NCI-H526 treated with DMSO at 0.1 percent for 48 hours (cell line): ENCODE measurements at places on chromosomes 11 and 22.
A peak's percentile ranks its signal among the peaks of the same experiment; 100 is the strongest.

GRCh38 chr11:129896062-129896461 is 684 bp upstream of the NFRKB start:
- DNase-seq = peak; percentile 64

- DNase-seq = no peak
Measured at GRCh38 chr11:695288-695537, 191 bp upstream of the DEAF1 start.

- peak; percentile 76 for DNase-seq
Measured at GRCh38 chr11:76445121-76446084, 585 bp downstream of the EMSY start.

DNA sequence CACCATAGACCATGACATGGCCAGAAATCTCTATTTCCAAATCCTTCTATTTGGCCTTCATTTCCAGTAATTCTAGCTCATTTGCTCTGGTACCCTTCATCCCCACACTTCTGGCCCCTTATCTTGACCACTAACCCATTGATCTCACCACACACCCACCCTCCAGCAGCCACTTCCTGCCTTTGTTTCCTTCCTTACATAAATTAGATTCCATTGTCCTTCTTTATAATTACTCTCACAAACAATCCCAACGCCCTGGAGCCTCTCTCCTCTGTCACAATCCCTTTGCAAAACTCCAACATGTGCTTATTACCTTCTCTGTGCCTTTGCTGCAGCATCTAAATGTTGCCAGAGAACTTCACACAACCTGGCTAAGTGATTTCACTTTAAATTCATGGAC is 14.8 kb downstream of the APLNR start:
- no peak for DNase-seq

DNA sequence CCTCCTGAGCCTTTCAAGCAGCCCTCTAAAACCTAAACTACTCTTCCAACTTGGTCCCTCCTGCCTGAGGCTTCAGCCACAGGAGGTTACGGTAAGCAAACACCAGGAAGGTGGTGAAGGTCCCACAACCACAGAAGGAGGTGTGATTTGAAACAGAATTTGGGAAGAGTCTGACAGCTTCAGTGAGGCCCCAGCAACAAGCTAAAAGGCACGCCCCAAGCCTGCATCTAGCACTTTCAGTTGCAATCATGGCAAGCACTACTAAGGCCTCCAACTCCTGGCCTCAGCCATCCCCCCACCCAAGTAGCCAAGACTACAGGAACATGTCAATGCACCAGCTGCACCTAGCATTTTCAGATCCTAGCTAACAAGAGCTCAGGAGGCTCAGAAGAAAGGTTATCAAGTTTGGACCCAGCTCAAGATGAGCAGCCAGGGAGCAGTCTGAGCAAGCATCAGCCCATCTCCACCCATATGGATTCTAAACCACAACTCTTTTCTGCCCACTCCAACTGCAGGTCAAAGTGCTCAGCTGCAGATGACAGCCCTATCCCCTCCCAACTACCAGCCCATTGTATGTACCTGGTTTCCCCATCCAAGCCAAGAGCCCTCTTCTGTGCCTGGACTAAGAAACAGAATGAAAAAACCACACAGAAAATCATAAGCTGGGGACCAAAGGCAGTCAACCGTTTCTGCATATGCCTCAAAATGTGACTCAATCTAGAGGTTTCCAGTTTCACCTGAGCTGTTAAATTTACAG is 10.4 kb upstream of the AHNAK start:
- no peak for DNase-seq

DNA sequence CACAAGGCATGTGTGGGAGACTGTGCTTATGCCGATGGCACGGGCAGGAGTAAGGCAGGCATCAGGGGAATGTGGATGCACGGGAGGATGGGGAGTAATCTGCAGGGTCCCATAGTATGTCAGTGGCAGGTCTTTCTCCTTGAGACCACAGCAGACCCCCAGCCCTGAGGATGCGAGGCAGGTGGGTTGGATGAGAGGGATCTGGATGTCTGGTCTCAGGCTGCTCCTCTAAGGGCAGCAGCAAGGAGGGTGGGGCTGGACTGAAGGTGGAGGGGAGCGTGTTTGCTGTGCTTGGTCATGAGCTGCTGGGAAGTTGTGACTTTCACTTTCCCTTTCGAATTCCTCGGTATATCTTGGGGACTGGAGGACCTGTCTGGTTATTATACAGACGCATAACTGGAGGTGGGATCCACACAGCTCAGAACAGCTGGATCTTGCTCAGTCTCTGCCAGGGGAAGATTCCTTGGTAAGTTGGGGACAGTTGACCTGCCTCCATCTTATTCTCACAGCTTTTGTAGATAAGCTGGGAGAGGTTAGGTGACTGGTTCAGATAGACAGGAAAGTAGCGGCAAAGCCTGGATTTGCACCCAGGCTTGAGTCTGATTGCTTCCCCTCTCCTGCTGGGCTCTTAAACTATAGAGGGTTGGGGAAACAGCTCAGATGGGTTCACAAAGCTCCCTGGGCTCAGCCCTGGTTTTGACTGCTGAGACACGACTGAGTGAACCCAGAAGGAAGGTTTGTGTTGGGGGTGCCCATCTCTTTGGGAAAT is at the start of gene APOL1:
APOL1 (plus strand) TSS at position 380 of the 769 bp plus-strand sequence. CDS start 1,823 bp downstream, outside the sequence.
- DNase-seq = no peak

- no peak for DNase-seq
Measured at GRCh38 chr22:50184004-50184901, 1.5 kb upstream of the TRABD start.

- DNase-seq = no peak
Measured at GRCh38 chr11:126305699-126306098, 1.8 kb downstream of the DCPS start.

DNA sequence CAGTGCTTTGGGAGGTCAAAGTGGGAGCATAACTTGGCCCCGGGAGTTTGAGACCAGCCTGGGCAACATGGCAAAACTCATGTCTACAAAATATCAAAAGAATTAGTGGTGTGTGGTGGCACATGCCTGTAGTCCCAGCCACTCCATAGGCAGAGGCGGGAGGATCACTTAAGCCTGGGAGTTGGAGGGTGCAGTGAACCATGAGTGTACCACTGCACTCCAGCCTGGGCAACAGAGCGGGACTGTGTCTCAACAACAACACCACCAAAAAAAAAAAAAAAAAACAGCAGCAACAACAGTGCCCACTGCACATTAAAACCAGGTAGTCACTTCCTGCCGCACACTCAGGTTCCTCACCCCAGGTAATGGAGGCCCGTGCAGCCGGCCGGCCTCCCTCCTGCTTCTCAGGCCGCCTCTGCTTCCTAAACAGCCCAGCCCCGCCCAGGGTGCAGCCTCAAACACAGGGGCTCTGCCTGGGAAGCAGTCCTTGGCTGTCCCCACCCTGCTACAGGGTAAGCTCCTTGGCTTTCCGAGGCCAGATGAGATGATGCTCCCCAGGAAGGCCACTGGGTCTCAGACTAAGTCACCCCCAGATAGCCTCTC is 318.3 kb downstream of the SHANK2 start:
- DNase-seq = no peak

GRCh38 chr11:26017322-26017860 is 314.5 kb upstream of the ANO3 start:
- DNase-seq = no peak

- DNase-seq = no peak
Measured at GRCh38 chr11:102470251-102470650, 17.7 kb upstream of the TMEM123 start.

DNA sequence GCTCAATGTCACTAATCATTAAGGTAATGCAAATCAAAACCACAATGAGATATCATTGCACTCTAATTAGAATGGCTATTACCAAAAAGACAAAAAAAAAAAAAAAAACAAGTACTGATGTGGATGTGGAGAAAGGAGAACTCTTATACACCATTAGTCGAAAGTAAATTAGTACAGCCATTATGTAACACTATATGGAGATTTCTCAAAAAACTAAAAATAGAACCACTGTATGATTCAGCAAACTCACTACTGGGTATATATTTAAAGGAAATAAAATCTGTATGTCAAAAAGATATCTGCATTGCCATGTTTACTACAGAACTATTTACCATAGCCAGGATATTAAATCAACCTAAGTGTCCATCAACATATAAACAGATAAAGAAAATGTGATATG is 265.4 kb upstream of the ARHGAP20 start:
- DNase-seq = peak; percentile 29

GRCh38 chr11:119752345-119752871 is 23.4 kb upstream of the NECTIN1 start:
- DNase-seq = no peak

GRCh38 chr22:42664976-42665831 is 16.0 kb upstream of the CYB5R3 start:
- peak; percentile 66 for DNase-seq

GRCh38 chr11:64810891-64811272 is 531 bp upstream of the MEN1 start:
- DNase-seq = no peak

- DNase-seq = no peak
Measured at GRCh38 chr11:132251061-132251460, 880.6 kb downstream of the NTM start.

- no peak for DNase-seq
Measured at GRCh38 chr22:36156515-36157419, 3.8 kb downstream of the APOL3 start.

- no peak for DNase-seq
Measured at GRCh38 chr11:112639469-112639868, 321.8 kb upstream of the NCAM1 start.

- no peak for DNase-seq
Measured at GRCh38 chr11:116471608-116472256, 301.1 kb downstream of the BUD13 start.

DNA sequence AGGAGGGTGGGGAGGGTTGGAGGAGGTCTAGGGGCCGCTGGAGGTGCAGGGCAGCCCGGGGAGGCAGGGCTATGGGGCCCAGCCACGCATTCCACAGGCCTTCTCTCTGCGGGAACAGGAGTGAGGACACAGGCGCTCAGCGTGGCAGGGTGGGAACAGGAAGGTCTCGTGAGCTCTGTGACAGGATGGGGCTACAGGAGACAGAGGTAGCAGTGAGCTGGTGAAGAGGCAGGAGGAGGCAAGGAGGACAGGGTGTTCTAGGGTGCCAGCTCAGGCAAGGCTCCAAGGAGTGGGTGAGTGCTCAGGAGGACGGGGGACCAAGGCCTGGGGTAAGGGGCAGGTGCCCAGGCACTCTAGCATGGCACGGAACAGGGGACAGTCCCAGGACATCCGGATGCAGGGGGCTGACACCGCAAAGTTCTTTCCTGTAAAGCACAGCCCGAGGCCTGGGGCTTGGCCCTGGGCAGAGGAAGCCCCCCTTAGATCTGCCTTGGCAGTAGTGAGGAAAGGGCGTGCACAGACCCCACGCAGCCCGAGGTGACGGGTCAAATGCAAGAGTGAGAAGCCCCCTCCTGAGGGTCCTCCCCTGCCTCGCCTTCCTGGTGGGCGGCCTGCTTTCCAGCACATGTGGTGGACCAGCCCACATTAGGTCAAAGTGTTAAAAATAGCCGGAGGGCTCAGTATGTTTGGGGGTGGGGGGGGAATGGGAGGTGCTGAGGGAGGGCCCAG is 4.7 kb upstream of the NEAT1 start:
- no peak for DNase-seq

DNA sequence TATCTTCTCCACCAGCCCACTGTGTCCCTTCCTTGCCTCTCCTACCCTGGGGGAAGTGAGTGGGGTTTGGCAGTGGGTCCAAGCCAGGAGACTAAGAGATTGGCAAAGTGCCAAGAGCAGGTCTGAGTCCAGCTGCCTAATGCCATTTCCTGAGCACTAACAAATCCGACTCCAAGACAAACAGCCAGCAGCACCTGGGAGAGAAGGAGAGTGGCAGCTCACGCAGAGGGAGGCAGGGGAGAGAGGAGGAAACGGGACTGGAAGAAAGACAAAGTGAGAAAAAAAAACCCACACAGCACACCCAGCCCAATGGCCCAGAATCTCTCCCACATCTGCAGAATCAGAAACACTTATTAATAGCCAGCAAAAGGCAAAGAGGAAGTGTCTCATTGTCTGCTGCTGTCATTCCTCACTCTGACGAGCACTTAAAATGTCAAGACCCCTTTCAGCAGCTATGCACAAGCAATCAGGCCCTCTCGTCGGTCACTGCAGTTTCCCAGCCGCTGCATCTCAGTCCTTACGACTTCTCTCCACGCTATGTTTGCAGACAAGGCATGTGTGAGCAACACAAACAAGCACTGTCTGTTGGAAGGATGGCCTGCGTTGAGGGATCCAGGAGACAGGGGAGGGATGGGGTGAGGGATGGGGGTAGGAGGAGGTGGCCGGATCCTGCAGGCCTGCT is 558.4 kb upstream of the CADM1 start:
- no peak for DNase-seq

GRCh38 chr11:7414973-7415817 is 70.1 kb upstream of the OLFML1 start:
- no peak for DNase-seq

- DNase-seq = no peak
Measured at GRCh38 chr11:117841551-117842031, 17.0 kb upstream of the FXYD2 start.

DNA sequence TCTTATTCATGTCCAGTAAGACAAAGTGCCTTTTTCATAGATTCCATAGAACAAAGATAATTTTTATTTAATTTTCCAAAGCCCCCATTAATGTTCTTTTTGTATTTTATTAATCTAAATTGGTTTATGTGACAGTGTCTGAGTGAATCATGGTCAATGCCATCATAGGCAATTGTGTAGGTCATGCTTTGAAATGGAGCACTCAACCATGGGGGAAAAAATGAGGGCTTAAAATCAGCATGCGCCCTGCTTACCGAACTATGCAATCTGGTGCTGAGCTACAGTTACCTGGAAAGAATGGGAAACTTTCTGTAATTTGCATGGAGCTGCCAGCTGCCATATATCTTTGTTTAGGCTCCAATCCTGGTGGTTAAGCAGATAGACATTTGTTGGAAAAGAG is 28.4 kb upstream of the RAB38 start:
- no peak for DNase-seq

DNA sequence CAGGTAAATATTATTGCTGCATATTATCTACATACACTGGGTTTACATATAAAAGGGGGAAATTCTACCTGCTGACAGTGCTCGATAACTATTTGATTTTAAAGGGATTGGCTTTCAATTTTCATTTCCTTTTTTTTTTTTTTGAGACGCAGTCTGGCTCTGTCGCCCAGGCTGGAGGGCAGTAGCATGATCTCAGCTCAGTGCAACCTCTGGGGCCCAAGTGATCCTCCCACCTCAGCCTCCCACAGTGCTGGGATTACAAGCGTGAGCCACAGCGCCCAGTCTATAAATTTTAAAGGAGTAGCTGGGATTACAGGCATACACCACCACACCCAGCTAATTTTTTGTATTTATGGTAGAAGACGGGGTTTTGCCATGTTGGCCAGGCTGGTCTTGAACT is 3.2 kb upstream of the PCF11 start:
- no peak for DNase-seq

DNA sequence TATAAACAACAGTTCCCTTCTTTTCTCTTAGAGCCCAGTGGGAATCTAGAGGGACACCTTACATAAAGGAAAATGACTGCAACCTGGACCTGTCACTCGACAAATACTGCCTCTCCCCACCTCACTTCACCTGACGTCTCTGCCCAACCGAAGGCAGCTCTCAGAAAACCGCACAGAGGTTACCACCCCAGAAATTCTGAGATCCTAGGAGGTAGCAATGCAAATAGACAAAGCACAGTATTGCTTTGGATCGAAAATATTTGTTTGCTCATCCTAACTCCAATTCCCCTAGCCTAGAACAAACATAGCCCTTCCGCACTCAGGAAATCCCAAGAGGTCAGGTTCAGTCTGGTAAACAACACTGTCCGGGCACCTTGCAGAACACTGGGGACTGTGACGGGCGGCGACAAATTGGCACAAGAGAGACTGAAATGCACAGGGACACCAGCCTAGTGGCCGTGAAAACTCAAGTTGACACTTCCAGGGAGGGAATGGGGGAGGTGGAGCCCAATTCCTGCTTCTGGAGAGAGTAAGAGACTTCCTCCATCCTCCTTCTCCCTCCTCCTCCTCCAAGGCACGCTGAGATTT is 420 bp upstream of the TRIM44 start:
- DNase-seq = peak; percentile 79
